ENCODE measurements at places on chromosomes 16 and 17. TPM values are rescaled to one million over a fixed set of nuclear protein-coding genes. Genes with fewer than 3 reads are reported as not detected.

DNA sequence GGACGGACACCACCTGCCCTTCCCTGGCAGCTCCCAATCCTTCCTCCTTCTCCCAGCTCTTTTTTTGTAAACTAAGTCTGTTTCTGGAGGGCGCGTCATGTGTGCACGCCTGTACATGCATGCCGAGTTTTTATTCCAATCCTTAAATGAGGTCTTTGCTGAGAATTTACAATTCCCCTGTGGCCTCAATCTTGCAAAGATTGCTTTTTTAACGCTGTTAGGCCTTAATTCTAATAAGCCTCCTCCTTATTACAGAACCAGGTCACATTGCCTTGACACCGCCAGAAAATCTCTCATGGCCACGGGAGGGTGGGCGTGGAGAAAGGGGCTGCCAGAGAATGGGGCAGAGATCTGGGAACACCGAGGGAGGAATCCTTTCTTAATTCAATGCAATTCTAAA lies 17.6 kb downstream of the RBFOX3 start:
- no peak overlapping the region for H3K4me3 ChIP-seq
- no peaks in the 10 kb centered on the region for H3K4me1 ChIP-seq
- no peak for DNase-seq
- H3K27ac ChIP-seq: no peak overlapping the region
- peaks cover 16% of the 10 kb centered on the region for H3K27me3 ChIP-seq
- H3K36me3 ChIP-seq: no peaks in the 10 kb centered on the region

DNA sequence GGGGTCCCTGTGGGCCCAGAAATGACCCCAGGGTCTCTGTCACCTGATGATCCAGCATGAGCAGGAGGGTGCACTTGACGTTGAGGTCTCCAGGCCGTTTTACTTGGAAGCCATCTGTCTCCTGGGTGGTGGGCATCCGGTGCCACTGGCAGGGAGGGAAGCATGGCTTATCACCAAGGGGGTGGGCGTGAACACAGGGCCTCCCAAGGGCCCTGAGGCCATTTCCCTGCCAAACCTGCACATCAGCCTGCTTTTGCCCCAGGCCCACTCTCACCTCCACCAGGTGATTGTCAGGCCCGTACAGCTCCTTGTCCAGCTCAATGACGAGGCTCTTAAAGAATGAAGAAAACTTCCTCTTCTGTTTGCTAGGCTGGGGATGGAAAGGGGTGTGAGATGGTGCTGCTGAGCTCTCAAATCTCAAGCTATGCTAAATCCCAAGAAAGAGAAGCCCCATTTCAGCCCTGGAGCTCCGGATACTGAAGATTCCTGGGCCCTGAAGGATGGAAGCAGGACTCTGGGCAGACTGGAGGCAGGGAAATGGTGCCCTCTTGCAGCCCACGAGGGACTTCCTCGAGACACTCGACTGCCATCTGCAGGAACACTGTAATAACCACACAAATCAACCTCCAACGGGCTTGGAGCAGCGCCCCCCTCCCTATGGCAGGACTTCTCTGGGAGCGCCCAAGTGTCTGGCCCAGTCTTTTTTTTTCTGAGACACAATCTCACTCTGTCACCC lies 7.1 kb upstream of the FTSJ3 start:
- H3K36me3 ChIP-seq: peaks cover 34% of the 10 kb centered on the region
- H3K4me1 ChIP-seq: peaks cover 44% of the 10 kb centered on the region
- H3K27me3 ChIP-seq: no peaks in the 10 kb centered on the region
- no peak overlapping the region for H3K4me3 ChIP-seq
- peak; percentile 57 for DNase-seq
- H3K27ac ChIP-seq: peak overlapping the region; percentile 85

GRCh38 chr17:50269477-50270434 lies 4.5 kb upstream of the TMEM92 start:
- DNase-seq: peak; percentile 62
- H3K27me3 ChIP-seq: peaks cover 25% of the 10 kb centered on the region
- H3K36me3 ChIP-seq: no peaks in the 10 kb centered on the region
- H3K4me3 ChIP-seq: no peak overlapping the region

- H3K27me3 ChIP-seq: no peaks in the 10 kb centered on the region
- peaks cover 7% of the 10 kb centered on the region for H3K36me3 ChIP-seq
- H3K27ac ChIP-seq: peak overlapping the region; percentile 75
- H3K4me1 ChIP-seq: peaks cover 32% of the 10 kb centered on the region
Measured at GRCh38 chr16:66605177-66605978, 874 bp downstream of the CMTM3 start.

DNA sequence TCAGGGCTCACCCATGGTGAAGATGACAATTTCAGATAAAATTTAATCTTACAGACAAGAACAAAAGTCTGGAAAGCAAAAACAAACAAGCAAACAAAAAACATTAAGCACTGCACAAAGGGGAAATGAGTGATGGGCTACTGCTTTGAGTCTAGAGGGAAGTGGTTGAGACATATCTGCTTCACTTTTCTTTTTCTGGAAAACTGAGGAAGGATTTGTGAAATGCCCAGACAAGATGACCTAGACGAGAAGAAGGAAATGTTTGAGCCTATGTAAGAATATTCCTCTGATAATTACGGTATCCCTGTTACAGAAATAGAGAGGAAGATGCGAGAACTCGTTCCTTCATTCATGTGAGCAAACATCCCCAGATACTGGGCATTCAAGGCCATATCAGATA lies 11.5 kb upstream of the HYDIN start:
- DNase-seq: no peak
- H3K4me1 ChIP-seq: no peaks in the 10 kb centered on the region
- H3K27me3 ChIP-seq: peaks cover 9% of the 10 kb centered on the region
- no peak overlapping the region for H3K27ac ChIP-seq

DNA sequence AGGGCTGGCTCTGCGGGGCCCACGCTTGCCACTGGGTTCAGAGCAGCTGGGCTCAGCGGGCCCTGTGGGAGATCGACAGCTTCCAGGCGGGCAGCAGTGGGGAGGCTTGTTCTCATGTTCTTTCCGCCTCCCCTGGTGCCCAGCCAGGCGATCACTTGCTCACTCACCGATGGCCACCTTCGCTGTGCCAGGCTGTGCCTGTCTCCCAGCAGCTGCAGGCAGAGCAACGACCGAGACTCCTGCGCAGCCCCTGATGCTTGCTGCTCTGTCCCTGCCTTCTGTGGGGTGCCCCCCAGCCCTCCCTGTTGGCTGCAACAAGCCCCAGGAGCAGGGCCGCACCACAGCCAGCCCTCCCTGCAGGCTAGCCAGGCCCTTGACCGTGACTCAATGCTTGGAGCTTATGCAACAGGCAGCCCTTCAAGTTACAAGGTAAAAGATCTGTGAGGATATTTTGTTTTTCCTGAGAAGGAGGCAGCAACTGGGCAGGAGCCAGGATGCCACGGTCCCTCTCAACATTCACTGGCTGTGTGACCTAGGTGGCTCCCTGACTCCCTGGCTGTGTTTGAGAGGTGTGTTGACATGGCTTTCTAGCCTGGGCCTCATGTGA lies 9.6 kb upstream of the SPNS2 start:
- DNase-seq: no peak
- H3K4me1 ChIP-seq: peaks cover 23% of the 10 kb centered on the region
- no peak overlapping the region for H3K27ac ChIP-seq
- peaks cover 3% of the 10 kb centered on the region for H3K36me3 ChIP-seq

DNA sequence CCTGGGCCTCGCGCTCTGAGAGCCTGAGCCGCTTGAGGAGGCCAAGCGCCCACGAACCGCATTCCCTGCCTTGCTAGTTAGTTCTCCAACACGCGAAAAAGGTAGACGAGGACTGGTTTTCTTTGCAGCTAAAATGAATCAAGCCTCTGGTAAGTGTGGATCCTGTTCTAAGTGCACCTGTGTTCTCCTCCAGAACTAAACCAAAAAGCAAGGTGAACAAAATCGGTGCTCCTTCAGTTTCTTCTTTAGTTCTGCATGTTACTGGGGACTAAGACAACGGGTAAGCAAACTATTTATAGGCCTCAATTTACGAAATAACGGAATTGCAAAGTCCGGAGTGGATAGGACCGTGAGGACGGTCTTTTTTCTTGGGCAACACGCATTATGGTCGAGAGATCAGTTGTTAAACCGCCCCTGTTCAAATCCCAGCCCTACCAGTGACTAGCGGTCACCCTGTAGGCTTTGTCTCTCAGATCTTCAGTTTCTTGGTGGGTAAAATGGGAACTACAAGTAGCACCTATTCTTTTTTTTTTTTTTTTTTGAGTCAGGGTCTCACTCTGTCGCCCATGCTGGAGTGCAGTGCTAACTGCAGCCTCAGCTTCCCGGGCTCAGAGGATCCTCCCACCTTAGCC lies 993 bp upstream of the ANKRD11 start:
- H3K27me3 ChIP-seq: peaks cover 5% of the 10 kb centered on the region
- H3K36me3 ChIP-seq: peaks cover 24% of the 10 kb centered on the region
- peaks cover 38% of the 10 kb centered on the region for H3K4me1 ChIP-seq
- peak overlapping the region; percentile 88 for H3K4me3 ChIP-seq

Gene CLEC19A
- total RNA-seq: not detected

Gene NLGN2
- 8.8 TPM for total RNA-seq

DNA sequence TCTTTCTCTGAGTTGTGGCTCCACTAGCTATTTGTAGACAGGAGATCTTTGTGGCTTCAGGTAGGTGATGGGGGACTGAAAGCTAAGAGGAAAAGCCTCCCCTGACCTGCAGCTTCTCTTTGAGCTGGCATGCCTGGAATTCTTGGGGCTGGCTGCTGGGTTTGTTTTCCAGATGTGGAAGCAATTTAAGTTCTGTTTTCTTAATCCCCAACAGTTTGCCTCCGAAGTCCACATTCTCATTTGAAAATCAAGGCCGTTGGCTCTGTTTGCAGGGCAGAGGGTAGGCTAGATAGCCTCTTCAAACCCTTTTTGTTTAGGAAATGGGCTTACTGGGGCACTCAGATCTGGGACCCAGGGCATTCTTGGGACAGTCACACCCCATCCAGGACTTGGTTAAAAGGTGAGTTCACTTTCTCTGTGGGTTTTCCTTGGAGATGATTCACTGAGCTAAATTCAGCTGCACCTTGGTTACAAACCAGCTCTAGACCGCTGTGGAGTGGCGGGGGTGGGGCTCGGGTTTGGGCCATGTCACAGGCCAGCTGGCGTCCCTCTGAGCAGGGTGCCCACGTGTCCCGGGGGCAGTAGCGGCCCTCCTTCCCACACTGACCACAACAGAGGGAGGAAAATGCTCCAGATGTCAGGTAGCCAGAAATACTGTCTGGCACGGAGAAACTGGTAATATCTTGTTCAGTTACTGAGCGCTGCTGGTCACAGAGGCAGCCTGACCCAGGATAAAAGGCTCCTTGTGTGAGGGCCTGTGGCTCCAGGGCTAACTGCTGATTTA lies 108.5 kb downstream of the RAB11FIP4 start:
- peaks cover 45% of the 10 kb centered on the region for H3K4me1 ChIP-seq
- no peak overlapping the region for H3K4me3 ChIP-seq
- no peaks in the 10 kb centered on the region for H3K27me3 ChIP-seq
- DNase-seq: peak; percentile 38
- no peaks in the 10 kb centered on the region for H3K36me3 ChIP-seq
- peak overlapping the region; percentile 25 for H3K27ac ChIP-seq

- peaks cover 10% of the 10 kb centered on the region for H3K27me3 ChIP-seq
- H3K4me3 ChIP-seq: no peak overlapping the region
- H3K27ac ChIP-seq: no peak overlapping the region
- H3K36me3 ChIP-seq: no peaks in the 10 kb centered on the region
- peaks cover 8% of the 10 kb centered on the region for H3K4me1 ChIP-seq
Measured at GRCh38 chr17:36000732-36001109, 632 bp downstream of the CCL15 start.

DNA sequence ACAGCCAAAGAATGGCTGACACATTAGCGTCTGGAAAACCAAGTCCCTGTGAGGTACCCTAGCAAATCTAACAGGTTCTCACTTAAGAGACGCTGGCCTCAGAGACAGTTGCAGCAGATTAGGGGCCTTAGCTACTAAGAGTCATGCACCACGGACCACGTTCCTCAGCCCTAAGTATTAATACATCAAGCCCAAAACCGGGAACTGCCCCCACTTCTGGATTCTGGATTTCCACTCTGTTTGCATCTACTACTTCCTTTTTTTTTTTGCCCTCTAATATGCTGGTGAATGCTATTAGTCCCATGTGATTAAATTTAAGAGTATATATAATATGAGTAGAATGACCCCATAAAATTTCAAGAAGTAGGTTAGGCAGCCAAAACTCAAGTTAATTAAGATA lies 775 bp upstream of the TERB1 start:
- no peaks in the 10 kb centered on the region for H3K27me3 ChIP-seq
- DNase-seq: no peak
- peaks cover 14% of the 10 kb centered on the region for H3K36me3 ChIP-seq
- no peak overlapping the region for H3K4me3 ChIP-seq
- H3K4me1 ChIP-seq: no peaks in the 10 kb centered on the region
- no peak overlapping the region for H3K27ac ChIP-seq

Gene TRIM47
- 16.4 TPM for total RNA-seq

DNA sequence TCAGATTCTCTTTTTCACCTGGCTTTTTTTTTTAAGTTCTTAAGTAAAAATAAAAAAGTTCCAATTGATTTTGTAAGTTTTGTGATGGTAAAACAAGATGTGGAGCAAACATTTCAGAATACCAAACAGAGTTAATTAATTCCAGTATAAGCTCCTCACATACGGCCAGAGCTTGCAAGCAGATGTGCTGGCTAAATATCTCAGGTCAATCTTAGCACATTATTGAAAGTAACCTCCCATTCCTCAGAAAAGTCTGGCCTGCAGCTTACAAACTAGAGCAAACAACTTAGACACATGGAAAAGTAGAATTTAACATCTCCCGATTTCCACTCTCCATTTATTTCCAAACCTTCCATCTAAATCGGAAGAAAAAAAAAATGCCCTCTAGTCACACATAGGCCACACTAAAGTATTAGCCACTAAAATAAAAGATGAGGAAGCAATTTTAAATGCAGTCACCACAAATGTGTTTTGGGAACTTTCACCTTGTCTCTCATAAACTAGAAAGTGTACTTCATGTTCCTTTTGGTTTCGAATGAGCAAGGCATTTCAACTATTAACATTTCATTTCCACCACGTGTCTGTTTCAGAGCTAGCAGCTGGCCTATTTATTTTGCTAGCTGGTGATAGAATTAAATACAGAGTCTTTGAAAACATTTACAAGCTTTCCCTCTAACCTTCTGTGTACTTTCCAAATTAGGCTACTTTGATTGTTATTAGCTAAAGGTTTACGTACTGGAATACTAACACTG lies 143.3 kb downstream of the STX8 start:
- no peak overlapping the region for H3K27ac ChIP-seq
- no peaks in the 10 kb centered on the region for H3K27me3 ChIP-seq
- no peak overlapping the region for H3K4me3 ChIP-seq
- peaks cover 8% of the 10 kb centered on the region for H3K36me3 ChIP-seq
- peaks cover 11% of the 10 kb centered on the region for H3K4me1 ChIP-seq

- no peak overlapping the region for H3K27ac ChIP-seq
- H3K4me3 ChIP-seq: no peak overlapping the region
- DNase-seq: no peak
- no peaks in the 10 kb centered on the region for H3K4me1 ChIP-seq
- peaks cover 29% of the 10 kb centered on the region for H3K27me3 ChIP-seq
Measured at GRCh38 chr16:13968835-13969234, 48.9 kb downstream of the ERCC4 start.

GRCh38 chr16:26952411-26952810 lies 114.3 kb upstream of the C16orf82 start:
- no peaks in the 10 kb centered on the region for H3K4me1 ChIP-seq
- DNase-seq: no peak
- no peak overlapping the region for H3K4me3 ChIP-seq
- H3K36me3 ChIP-seq: no peaks in the 10 kb centered on the region
- H3K27me3 ChIP-seq: peaks cover 8% of the 10 kb centered on the region
